Stromal cell of bone marrow (primary cell): ENCODE measurements at places on chromosomes 3 and 15.

DNA sequence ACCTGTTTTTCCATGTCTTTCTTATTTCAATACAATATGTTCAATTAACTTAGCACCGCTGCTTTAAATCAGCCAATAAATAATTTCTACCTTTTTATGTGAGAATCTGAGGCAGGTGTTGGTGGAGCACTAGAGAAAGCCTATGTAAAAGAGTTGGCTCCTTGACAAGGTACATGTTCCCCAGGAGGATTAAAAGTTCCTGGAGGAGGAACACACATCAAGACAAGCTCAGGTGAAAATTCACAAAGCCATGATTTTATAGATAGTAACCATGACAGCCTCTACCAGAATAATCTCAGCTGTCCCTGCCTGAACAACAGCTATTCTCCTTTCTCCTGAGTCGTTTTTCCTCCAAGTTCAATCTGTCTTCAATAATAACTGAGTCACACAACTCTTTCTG lies 3.4 kb upstream of the ZBED2 start:
- no peak for DNase-seq

DNA sequence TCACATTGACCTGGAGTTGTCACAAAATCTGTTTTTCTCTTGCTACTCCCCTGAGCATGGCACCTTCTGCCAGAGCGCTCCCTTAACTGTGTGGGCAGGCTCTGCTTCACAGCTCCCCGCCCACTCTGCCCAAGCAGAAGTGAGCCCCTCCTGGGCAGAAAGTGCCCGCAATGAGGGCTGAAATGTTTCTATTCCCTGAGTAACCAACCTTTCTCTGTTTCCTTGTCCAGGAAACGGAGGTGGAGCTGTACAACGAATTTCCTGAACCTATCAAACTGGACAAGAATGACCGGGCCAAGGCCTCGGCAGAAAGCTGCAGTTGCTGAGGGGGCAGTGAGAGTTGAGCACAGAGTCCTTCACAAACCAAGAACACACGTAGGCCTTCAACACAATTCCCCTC lies 66.3 kb upstream of the ACAD9 start:
- DNase-seq, result no peak

- DNase-seq, result no peak
These were observed 120.1 kb downstream of the GREM1 start for GRCh38 chr15:32837935-32838334.

GRCh38 chr3:153744889-153745288 lies 376.3 kb upstream of the ARHGEF26 start:
- no peak for DNase-seq

DNA sequence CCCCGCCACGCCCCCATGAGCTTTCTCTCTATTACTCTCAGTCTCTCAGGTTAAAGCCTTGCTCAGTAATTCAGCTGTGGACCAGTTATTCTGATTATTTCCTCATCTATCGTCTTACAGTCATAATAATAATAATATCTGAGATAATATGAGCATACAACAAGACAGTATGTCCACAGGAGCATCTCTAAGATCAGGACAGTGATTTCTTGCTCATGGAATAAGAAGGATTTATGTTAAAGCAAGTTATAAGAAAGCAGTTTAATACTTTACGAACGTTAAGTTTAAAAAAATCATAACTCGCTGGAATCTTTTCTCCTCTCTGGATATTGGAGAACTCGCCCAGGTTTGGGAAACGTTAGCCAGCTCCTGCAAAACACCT lies 643 bp upstream of the LMCD1 start:
- no peak for DNase-seq

- no peak for DNase-seq
These were observed 28.4 kb downstream of the PXYLP1 start for GRCh38 chr3:141259821-141260629.

GRCh38 chr15:90159213-90159612 lies 41.9 kb upstream of the SEMA4B start:
- no peak for DNase-seq

GRCh38 chr15:73681856-73682599 lies 2.2 kb upstream of the CD276 start:
- DNase-seq, result no peak

DNA sequence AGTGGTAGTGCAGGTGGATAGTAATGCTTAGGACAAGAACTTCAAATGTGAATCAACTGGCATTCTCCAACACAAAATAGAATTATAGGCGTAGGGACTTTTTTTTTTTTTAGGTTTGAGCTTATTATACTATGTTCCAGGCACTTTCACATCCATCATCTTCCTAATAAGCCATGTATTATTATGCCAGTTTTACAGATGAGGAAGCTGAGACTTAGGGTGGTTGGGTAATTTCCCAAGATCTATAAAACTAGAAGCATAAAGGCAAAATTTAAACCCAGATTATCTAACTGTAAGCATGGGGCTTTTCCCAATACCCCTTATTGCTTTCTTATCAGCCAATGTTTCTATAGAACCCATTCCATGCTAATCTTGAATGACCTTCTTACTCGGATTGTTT lies 75.1 kb upstream of the ETV5 start:
- DNase-seq, result no peak

- DNase-seq, result no peak
These were observed 4.4 kb downstream of the NAA50 start for GRCh38 chr3:113741620-113742019.

GRCh38 chr3:196938576-196938975 lies 3.8 kb downstream of the NCBP2 start:
- DNase-seq, result no peak

DNA sequence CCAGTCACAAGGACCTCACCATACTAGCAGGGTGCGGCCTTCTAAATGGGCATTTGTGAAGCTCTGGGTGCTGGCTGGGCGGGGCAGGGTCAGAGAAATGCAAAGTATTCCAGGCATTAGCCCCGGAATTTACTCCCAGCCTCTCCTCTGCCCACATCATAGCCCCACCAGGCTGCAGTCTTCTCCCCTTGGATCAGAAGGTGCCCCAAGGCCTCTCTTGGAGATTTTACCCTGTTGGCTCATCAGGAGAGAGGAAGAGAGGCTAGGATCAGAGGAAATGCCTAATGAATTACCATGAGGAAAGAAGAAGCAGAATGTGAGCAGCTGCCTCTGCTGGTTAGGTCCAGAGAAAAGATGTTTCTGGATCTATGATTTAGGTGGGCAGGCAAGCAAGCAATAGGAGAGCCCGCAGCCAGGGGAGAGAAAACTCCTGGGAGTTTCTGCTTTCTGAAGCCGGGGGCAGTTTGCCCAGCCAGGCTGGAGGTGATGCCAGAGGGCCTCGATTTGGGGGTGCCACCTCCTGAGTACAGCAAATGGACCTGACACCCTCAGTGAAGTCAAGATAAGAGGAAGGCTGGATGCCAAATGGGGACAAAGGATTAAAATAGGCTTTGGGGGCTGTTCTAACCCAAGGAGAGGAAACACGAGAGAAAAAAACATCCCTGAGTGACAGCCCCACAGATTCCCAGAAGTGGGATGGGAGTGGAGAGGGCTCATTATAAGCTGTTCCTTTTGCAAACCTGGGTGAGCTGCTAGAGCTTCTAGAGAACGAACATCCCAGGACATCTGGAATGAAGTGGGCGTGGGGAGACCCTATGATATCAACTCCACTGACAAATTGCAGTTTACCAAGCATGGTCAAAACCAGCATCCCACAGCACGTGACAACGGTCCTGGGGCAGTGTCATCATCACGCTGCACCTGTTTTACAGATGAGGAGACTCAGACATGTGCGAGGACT lies 65.4 kb downstream of the BDH1 start:
- no peak for DNase-seq

DNA sequence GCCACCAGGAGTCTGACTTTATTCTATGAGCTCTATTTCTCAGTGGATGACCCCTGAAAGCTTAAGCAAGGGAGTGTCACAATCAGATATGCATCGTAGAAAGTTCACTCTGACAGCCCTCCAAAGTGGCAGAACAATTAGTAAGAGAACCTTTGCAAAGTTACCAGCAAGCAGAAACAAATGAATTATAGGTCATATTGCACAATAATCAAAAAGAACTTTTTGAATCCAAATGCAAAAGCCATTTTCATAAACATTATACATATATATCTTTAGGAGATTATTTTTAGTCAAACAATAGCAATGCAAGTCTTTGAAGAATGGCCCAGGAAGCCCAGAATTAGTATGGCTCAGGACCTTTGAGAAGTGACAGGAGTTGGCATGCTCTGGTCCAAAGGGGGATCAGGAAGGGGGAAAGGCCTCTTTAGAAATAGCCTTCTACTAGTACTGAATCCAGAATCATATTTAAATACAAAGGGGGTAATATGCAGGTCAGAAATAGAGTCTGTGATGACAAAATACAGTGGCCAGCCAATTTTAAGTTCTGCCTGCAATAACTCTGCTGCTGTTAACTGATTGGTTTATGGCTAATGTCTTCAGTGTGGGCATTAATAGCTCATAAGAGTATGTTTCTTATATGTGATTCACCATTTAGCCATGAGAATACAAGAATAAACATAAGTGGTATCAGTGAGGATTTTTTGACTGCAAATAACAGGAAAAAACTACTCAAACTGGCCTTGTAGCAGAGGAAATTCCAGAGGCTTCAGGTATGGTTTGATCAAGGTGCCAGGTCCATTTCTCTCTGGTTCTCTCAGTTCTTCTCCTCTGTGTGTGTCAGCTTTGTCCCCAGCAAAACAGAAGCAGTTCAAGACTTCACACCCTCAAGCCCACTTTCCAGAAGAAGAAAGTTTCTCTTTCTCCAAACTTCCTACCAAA lies 17.0 kb upstream of the ITGB5 start:
- no peak for DNase-seq

DNA sequence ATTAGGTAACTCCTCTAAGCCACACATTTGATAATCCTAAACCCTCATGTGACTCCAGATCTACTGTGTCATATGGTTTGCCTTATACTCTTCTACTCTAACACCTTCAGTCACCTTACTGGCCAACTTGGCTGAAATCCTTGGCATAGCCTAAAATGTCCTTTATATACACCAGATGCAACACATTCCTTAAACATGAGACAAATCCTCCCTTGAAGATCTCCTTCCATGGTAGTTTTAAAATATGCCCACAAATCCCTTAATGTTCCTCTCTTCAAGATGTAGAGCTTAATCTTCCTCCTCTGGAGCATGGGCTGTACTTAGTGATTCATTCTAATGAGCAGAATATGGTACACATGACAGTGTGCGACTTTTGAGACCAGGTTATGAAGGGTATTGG lies 238.9 kb downstream of the SUCLG2 start:
- DNase-seq, result no peak

DNA sequence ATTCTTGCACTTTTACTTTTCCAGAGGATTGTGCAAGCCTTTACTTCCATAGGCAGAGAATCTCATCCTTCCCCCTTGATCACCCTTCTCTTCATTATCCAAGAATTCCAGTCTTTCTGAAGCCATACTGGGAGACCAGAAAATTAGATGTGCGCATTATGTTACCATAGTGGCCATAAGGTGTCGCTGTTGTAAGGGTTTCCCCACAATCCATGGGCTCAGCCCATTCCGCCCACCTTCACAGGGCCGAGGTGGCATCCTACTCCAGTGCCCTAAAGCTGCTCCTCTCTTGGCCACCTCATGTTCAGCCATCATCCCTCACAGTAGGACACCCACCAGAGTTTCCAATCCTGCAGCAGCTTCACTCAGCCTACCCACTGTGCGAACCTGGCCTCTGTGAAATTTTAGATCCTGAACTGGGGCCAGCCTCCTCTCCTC lies 35.0 kb downstream of the CTSH start:
- no peak for DNase-seq

GRCh38 chr3:50503504-50504342 lies at the start of gene CACNA2D2:
Gene CACNA2D2, minus strand, starts transcription at chr3:50503634. Its CDS starts 211 bp downstream, at chr3:50503423.
- DNase-seq, result no peak

DNA sequence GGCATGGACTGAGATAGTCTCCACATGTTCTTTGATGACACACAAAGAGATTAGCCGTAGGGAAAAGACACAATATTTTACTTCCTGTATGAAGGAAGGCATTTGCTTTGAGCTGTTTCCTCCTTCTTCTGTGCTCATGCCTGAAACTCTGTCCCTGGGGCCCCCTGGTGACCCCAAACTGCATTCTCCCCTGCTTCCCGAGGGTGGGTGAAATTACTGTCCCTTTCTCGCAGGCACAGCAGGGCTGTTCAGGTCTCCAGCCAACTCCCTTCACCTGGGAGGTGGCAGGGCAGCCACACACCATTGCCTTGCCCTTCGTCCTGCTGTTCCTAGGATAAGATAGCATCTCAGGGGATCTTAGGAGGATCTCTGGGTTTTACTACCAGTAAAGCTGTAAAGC lies 79.2 kb downstream of the GABRG3 start:
- no peak for DNase-seq

GRCh38 chr3:177833332-177833731 lies 636.0 kb upstream of the TBL1XR1 start:
- no peak for DNase-seq

DNA sequence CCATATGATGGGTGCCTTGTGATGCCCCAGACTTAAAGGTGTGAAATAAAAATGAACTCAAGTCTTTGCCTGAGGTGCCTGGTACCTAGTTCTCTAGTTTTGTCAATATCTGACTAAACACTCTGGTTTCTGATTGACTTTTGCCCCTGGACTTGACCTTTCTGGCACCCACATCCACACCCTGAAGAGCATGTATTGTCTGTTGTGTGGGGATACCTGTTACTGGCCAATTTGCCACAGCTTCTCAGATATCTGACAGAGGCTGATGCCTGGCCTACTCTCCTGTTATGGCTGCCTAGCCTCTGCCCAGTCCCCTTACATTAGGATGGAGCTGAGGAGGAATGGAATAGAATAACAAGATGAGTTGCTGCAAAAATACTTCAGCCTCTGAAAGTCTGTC lies 3.6 kb downstream of the ZBTB38 start:
- no peak for DNase-seq

DNA sequence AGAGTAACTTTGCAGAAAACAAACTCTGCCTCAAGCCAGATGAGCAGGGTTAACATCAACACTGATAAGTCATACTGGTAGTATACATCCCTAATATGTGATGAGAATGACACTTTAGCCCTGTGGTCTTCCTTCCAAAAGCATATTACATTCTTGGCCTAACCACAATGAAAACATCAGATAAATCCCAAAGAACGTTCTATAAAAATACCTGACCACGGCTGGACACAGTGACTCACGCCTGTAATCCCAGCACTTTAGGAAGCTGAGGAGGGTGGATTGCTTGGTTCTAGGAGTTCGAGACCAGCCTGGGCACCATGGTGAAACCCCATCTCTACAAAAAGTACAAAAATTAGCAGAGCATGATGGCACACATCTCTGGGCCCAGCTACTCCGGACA lies 4.7 kb downstream of the TMCC1 start:
- DNase-seq, result peak; percentile 74

GRCh38 chr3:117844676-117845075 lies 1135.1 kb downstream of the TUSC7 start:
- DNase-seq, result peak; percentile 75

DNA sequence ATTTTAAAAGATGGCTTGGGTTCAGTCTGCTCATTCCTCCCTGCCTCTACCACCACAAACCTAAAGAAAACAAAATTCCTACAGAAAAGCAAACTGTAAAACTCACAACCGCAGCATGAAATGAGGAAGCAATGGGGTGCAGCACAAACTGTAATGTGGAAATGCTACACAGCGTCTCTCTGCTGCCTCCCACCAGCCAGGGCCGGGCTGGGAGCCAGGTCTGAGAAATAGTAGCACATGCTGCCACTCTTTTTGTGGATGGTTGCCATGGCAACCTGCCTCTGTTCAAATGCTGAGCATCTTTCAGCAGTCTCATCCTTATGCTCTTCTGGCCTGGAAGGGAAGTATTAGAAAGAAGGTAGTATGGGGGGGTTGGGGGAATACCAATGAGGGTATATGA lies 55.4 kb downstream of the EOMES start:
- DNase-seq, result peak; percentile 86

- no peak for DNase-seq
These were observed 41.2 kb upstream of the ZNF385D start for GRCh38 chr3:21792176-21792575.

GRCh38 chr3:12943124-12944021 lies 102.0 kb upstream of the RPL32 start:
- DNase-seq, result no peak

GRCh38 chr3:128287216-128287615 lies 133.9 kb downstream of the EEFSEC start:
- no peak for DNase-seq
